A549 treated with DMSO at 1 μM for 4 hours (cell line): ENCODE measurements at places on chromosomes 13 and 19. TPM values are rescaled to one million over a fixed set of nuclear protein-coding genes. Genes with fewer than 3 reads are reported as not detected.

ARHGAP35 gene
- total RNA-seq = 26.0 to 34.4 TPM (median 32.7 TPM) in 5 replicates

UQCRFS1 gene
- total RNA-seq = 103 to 130 TPM (median 128 TPM) in 5 replicates

SIGLEC8 gene
- not detected in 5 replicates for total RNA-seq

ZNF175 gene
- total RNA-seq = 3.7 to 5.9 TPM (median 4.2 TPM) in 5 replicates

POLD1 gene
- total RNA-seq = 59.3 to 87.5 TPM (median 80.5 TPM) in 5 replicates

ZNF816 gene
- 0.03 to 0.07 TPM (median 0.06 TPM) in 3 of 5 replicates, not detected in the others for total RNA-seq

OLFM4 gene
- not detected in 5 replicates for total RNA-seq
